NCI-H1092 (cell line): ENCODE measurements at places on chromosomes 1 and 21.

DNA sequence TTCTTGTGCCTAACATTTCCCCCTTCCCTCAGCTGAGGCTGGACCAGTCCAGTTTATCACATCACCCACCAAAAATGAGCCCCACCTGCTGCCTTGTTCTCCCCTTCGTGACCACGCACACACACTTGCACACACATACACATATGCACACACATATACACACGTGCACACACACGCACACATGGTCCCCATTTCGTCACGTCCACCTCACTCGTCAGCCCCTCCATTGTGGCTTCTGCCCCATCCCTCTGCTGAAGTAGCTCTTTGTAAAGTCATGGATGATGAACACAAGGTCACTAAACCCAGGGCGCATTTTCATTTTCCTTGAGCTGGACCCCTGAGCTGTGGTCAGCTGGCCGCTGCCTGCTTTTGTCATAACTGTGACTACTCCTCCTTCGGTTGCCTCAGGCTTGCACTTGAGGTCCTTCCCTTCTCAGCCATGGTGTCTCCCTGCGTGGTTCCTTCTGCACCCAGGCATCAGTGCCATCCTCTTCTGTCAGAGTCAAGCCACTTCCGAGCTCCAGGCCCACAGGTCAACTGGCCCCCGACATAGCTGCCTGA is 93.8 kb downstream of the SYT2 start:
- no peak for DNase-seq

GRCh38 chr1:23098463-23099170 is 70.0 kb downstream of the LUZP1 start:
- peak; percentile 66 for DNase-seq

- DNase-seq: no peak
Observed at GRCh38 chr1:202915146-202915545, 11.9 kb downstream of the KLHL12 start.

- no peak for DNase-seq
Observed at GRCh38 chr1:81358151-81358550, 442.6 kb upstream of the ADGRL2 start.

- no peak for DNase-seq
Observed at GRCh38 chr1:153606194-153606593, 6.7 kb downstream of the S100A16 start.

- no peak for DNase-seq
Observed at GRCh38 chr1:41878495-41878894, 40.2 kb downstream of the HIVEP3 start.

GRCh38 chr1:157106813-157107189 is 7.2 kb upstream of the ETV3L start:
- DNase-seq: no peak

- no peak for DNase-seq
Observed at GRCh38 chr1:207309745-207310273, 11.7 kb upstream of the CD55 start.

DNA sequence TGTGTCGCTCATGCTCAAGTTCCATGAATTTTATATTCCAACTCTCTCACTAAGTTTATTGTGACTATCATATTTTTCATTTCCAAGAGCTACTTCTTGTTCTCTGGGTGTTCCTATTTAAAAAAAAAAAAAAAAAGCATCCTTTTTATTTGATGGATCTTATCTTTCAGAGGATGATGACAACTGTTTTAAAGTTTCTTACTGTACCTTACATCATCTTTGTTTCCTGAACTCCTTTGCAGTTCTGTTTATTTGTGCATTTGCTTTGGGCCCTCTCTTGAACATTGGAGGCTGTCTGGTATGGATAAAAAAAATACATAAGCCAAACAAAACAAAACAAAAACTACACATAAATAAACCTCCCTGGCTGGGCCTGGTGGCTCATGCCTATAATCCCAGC is 32.1 kb upstream of the FAM20B start:
- DNase-seq: no peak

GRCh38 chr1:21175670-21176581 is 771 bp downstream of the EIF4G3 start:
- DNase-seq: peak; percentile 35

GRCh38 chr21:41600556-41600955 is 92.6 kb upstream of the TMPRSS2 start:
- DNase-seq: no peak
